ENCODE measurements at places on chromosomes 12 and 14.

GRCh38 chr12:108691175-108691997, 39.9 kb downstream of the CORO1C start:
- peak; percentile 93 for DNase-seq

DNA sequence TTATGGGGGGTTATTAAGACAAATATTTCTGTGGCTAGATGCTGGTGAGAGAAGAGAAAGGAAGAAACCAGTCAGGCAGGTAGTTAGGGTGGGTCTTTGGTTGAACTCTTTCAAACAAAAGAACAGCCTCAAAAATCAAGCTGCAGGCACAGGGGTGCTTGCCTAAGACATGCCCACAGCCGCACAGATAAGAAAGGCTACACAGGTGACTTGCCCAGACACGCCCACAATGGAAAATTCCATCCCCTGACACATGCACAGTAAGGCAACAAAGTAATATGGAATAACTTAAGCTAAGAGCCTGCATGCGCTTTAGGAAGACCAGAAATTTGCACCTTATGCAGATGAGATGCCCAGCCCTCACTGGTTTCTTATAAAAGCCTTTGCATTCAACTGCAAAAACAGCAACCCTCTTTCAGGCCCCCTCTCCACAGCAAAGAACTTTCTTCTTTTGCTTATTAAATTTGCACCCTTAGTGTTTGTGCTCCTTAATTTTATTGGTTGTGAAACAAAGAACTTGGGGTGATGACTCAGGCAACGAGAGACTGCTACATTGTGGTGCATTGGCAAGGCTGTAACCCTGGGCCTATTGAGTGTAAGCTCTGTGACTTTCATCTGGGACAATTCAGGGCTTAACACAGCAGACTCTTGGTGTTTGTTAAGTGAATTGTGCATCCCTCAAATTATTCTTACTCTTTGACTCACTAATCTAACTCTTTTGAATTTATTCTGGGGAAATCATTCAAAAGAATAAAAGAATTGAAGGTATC, 149.4 kb downstream of the RPAP3 start:
- DNase-seq: peak; percentile 59

DNA sequence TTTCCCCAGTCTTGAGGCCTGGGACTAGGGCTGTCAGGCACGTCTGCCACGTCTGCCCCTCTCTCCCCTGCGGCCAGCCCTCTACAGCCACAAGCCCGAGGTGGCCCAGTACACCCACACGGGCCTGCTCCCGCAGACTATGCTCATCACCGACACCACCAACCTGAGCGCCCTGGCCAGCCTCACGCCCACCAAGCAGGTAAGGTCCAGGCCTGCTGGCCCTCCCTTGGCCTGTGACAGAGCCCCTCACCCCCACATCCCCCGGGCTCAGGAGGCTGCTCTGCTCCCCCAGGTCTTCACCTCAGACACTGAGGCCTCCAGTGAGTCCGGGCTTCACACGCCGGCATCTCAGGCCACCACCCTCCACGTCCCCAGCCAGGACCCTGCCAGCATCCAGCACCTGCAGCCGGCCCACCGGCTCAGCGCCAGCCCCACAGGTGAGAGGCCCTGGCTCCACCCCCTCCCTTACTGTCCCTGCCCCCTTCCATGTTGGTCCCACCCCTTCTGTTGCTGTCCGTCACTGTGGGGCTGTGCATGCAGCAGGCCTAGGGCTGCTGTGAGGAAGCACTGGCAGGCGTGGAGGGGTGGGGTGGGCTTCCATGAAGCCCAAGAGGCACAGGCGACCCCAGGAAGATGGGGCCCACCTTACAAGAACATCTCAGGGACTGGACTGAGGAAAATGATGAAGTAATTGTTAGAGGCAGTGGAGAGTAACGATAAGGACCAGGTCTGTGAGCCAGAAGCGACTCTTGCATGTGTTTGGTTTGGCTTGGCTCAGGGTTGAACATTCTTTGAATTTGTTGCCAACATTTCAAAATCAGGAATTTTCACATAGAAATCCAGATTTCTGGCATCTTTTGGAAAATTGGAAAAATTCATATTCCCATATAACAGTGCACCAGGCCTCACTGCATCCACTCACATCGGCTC, 16.8 kb downstream of the C12orf43 start:
- no peak for DNase-seq

DNA sequence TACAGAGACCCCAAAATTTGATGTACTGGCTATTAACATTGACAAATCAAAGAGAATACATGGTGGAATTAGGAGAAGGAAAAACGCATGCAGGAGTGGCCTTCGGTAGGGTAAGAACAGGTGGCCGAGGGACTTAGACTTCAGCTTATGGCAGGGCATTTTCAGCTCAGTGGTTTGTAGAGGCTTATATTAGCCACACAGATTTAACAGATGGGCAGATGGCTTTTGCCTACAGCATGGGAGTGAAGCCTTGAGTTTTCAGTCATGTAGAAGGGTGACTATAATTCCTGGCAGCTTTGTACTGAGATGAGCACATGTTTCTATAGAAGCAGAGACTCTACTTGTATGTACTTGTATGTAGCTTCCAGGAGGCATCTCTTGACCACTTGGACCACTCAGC, 40.9 kb upstream of the PLEKHA5 start:
- no peak for DNase-seq

DNA sequence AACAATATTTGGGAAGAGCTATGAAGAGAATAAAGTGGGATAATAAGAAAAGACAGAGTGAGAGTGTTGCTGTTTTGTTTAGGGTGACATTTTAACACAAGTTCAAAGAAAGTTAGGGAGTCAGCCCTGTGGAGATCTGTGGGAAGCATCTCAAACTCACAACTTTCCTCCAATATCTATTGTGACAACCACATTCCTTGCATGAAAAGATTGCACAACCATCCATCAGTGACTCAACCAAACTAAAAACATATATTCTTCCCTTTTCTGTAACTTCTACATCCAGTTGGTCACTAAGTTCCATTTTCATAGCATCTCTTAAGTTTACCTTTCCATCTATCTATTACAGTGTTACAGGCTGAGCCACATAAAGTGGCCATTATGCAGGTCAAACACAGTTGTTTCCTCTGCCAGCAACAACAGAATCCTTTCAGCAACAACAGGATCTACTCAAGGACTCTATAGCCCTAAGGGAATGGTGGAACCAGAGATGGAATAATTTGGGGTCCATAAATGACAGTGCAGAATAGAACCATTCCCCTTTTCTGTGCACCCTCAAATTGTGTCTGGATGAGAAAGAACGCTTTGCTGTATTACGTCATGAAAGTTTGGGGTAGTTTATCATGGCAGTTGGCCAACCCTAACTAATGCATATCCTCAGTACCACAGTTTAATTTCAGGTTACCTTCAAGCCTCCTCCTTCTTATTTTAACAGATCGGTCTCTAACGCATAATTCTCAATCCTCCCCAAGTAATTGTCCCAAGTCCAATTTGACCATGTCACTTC, 118.8 kb downstream of the ST8SIA1 start:
- DNase-seq: no peak

GRCh38 chr12:124906606-124907261, 7.7 kb downstream of the UBC start:
- DNase-seq: peak; percentile 76

DNA sequence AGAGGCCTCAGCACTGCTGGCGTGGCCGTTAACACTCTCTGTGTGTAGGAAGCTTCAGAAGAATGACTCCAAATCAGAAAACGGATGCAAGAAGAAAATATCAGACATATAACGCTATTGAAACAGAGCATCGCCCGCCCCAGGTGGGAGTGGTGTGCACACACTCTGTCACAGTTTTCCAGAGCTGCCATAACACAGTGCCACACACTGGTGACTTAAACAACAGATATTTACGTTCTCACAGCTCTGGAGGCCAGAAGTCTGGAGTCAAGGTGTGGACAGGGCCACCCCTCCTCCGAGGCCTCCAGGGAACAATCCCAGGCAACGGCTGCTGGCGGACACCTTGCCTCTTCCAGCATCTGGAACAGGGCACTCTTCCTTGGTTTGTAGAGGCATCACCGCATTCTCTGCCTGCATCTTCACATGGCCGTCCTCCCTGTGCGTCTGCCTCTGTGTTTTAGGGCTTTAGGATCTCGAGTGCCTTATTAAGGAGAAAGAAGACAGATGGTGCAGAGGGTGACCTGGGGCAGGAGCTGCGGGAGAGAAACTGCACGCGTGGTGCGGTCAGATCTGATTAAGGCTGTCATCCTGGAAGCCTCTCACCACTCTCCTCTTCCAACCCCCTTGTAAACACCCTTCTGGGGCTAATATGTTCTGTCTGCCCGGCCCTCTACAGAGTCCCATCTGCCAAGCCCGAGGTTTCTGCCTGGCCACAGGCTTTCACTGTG, 141.0 kb downstream of the SLC15A4 start:
- no peak for DNase-seq

DNA sequence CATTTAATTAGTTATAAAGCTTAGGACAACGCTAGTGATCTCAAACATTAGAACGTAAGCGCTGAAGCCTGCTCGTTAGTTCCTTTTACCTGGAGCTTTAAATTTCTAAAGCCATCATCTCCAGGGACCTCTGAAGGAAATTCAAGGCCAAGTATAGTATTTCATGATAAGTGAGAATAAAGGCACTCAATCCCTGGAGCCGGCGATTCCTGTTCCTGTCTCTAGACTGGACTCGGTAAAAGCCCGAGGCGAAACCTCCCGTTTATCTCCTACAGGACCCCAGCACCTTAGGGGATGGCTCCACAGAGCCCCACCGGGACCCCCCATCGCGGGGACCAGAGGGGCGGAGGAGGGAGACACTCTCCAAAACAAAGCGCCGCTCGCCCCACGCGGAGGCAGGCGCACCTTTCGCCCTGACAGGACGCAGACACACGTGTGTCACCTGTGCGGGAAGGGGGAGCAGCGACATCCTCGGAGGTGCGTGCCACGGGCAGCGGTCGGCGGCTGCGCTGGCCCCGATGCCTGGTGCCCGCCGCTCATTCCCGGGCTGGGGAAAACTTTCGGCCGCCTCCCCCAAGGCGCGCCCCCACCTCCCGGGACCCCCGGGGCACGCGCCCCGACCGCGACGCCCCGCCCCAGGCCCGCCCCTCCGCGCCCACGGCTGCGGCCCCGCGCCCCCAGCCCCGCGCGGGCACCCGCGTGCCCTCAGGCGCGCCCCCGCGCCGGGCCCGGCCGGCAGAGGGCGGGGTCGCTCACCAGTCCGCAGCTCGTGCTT, 678 bp downstream of the RPS6KA5 start:
- no peak for DNase-seq

DNA sequence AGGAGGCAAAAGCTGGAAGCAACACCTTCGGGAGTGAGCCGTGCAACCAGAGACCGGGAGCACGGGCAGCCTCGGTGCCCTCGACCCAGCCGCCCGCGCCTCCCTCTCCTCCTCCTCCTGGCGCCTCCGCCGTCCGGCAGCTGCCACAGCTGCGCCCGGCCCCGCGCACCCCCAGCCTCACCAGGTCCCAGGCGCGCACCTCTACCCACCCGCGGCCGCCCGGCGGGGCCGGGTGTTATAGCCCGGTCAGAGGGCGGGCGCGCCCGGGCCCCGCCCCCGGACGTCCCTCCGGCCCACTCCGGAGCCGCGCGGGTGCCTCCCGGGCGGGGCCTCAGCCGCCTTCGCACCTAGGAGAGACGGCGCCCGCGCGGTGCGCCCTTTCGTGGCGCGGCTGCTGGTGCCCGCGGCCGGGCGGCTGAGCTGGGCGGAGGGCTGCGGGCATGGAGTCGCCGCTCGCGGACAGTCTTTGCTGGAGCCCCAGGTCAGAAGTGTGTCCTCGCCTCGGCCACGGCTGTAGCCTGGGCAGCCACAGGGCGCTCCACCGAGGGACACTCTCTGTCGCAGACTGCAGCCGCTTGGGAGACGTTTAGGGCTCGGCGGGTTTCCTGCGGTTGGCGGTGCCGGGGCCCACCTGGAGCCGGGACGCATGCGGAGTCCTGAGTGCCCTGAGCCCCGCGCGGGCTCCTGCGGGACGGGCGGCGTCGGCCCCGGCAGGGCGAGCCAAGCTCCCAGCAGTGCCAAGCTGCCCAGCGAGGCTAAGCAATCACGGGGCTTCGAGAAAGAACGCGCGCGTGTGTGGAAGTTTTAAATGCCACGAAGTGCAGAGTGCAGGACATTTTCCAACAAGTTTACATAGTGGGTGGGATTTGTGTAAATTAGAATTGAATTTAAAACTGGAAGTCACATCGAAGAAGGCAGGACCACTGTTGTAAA, at the start of gene CPM:
Gene CPM, minus strand, starts transcription at position 211 of the 933 bp plus-strand sequence. CDS start 334 bp downstream, outside the sequence.
- no peak for DNase-seq

GRCh38 chr12:122250047-122250446, 16.2 kb downstream of the VPS33A start:
- DNase-seq: no peak

- no peak for DNase-seq
Observed at GRCh38 chr12:95908573-95908972, 33.8 kb downstream of the CCDC38 start.

GRCh38 chr14:90732718-90733117, 83.5 kb downstream of the TTC7B start:
- no peak for DNase-seq

DNA sequence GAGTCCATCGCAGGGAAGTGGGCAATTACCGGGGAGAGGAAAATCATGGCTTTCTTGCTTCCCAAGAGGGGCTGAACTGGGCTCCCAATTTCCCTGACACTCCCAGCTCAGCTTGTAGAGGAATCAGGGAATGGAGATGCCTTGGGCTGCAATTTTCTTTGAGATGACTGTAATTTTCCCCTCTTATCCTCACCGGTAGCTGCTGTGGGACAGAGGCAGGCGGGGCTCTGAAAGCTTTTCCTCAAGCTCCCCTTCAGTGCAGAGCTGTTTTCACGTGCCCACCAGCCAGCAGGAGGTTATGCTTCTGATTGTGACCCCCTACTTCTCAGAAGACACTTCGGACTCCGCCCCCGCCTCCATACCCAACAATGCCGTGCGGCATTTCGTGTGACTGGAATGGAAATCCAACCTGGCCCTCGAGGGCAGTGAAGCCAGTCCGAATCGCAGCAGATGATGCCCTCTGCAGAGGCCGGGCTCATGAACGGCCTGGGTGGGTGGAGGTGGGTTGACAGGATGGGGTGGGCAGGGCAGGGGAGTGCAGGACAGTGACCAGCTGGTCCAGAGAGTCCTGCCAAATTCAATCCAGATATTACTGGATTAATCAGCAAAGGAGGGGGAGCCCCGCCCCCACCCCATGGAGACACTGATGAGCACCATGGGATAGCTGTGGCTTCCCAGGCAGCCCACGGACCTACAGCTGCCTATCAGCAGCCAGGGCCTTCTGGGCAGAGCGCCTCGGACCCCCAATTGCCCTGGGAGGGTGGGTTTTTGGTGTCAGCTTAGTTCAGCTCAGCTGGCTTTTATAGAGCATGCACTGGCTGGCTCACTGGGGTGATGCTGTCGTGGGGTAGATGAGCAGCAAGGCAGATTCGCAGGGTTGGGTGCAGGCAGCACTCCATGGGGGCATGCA, 37.6 kb downstream of the RTL1 start:
- no peak for DNase-seq

DNA sequence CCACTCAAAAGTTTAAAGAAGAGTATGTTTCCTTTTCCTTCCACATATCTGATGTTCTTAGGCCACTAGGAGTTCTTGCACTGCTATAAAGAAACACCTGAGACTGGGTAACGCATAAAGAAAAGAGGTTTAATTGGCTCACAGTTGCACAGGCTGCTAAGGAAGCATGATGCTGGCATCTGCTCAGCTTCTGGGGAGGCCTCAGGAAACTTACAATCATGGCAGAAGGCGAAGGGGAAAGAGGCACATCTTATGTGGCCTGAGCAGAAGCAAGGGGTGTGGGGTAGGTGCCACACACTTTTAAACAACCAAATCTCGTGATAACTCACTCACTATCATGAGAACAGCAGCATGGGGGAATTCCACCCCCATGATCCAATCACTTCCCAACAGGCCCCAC, 7.7 kb upstream of the CRADD start:
- no peak for DNase-seq
